Mucosa of descending colon (tissue), 3 donors: ENCODE measurements at places on chromosomes 2 and 18. TPM values are rescaled to one million over a fixed set of nuclear protein-coding genes. Genes with fewer than 3 reads are reported as not detected.

- no peak for DNase-seq
Measured at GRCh38 chr2:133561045-133561852, 7.0 kb downstream of the NCKAP5 start.

C1GALT1C1L gene
- 1.4 TPM for total RNA-seq

PTPRN gene
- total RNA-seq = 1.0 TPM

TGFA gene
- total RNA-seq = 24.7 TPM

DNA sequence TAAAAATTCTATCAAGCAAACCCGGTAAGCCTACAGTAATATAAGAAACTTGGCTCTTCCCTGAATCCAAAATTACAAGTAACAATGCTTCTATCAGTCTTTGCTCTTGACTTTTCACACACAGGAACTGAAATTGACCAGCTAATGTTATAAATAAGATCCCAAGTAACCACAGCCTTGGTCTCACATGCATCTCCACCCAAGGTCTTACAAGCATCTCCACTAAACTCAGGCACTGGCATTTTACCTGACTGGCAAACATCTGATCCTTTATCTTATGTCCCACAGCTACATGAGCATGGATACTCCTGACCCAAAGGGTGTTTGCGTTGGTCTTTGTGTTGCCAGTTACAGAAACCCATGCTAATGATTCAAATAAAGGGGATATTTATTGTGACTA lies 302.3 kb upstream of the EPHA4 start:
- no peak for DNase-seq

DNA sequence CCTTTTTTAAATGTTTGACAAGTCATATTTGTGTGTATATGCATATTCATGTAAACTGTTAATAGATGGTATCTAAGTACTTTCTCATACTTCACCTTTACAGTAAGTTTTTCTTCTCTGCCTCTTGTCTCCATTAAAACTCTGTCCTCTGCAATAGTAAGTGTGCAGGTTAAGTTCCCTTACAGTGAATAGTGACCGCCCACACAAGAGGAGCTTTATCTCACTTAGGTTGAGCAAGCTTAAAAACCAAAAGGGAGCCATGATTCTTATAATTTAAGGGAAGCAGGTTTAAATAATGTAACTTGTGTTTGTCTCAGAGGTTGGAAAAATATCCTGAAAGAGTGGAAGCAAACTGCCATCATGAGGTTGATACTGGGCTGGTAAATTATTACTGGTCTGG lies 61.3 kb downstream of the MRPS9 start:
- no peak for DNase-seq

DNA sequence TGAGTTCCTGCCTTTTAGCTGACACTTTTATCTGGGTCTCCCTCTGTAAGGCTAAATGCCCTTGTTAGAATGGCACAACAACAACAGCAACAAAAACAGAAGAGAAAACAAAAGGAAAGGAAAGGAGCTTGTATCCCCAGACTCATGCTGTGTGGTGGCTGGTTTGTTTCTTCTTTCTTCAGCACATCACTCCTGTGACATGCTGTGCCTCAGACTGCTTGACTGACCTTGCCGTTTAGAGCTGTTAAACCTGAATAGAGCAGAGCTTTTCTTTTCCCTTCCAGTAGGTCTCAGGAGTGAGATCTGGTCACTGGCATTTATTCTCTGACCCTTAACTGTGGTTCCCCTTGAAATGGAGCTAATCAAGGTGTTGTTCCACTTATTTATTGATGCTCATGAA lies 18.9 kb downstream of the GALNT13 start:
- DNase-seq = no peak

LRRC30 gene
- not detected for total RNA-seq

ANKRD30BL gene
- total RNA-seq = not detected

- no peak for DNase-seq
Measured at GRCh38 chr2:200586644-200586975, 796 bp downstream of the AOX1 start.

GRCh38 chr18:53785811-53786210 lies 438.7 kb downstream of the MBD2 start:
- no peak for DNase-seq

DNA sequence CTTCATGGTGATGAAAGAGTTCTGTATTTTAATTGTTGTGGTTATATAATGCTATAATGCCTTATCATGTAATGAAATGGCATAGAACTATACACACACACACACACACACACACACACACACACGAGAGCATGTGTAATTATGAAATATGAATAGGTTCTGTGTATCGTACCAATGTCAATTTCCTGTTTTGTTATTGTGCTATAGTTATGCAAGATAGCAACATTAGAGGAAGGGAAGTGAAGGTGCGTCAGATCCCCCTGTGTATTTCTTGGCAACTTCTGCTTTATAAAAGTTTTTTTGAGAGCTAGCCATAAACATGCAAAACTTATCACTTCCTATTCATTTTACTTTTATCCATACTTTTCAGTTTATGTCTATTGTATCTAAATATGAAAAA lies 60.7 kb upstream of the ARHGAP15 start:
- DNase-seq = no peak

- DNase-seq = no peak
Measured at GRCh38 chr2:181882246-181883020, 9.1 kb upstream of the ITPRID2 start.

- DNase-seq = no peak
Measured at GRCh38 chr18:35076135-35076924, 35.1 kb downstream of the MAPRE2 start.

RPIA gene
- 29.7 TPM for total RNA-seq

GRCh38 chr2:17052001-17052400 lies 386.4 kb upstream of the CYRIA start:
- no peak for DNase-seq

DNA sequence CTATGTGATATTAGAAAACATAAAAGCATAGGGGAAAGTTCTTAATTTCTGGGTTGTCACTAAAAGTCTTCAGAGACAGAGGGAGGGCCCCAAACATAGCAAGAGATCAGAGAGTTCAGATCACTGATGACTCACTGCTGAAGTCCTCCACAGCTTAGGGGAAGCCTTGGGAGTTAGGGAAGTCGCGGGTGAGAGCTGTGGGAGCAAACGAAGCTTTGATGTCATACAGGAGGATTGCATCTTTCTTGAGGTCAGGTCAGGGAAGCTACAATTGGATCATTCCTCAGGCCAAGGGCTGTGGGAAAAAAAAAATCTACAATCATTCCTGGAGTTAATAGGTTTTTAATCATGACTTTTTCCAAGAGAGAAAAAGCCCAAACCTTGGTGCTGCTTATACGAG lies 96.2 kb downstream of the COPS8 start:
- no peak for DNase-seq

LINC00305 gene
- not detected for total RNA-seq
